Stimulated activated naive CD4-positive, alpha-beta T cell treated with Interleukin-2 at 50 U/mL for 16 hours (primary cell): ENCODE measurements at places on chromosomes 2 and 18.

DNA sequence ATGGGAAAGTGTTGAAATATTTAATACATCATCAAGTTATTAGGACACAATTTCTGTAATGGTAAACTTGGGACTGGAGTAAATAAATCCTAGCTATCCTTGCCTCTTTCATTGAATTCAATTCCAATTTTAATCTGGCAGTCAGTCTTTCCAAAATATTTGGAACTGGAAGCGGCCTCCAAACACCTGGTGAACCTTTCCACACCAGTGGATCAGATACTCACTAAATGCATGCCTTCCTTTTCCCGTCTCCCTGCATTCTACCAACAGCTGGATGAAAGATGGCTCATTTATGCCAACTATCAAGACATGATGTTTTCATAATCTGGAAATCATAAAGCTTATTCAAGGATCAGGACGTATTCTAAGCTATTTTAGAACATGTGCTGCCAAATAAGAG, 488.2 kb upstream of the SPHKAP start:
- DNase-seq: no peak

- no peak for DNase-seq
Observed at GRCh38 chr2:222884114-222884771, 23.4 kb downstream of the ACSL3 start.

- DNase-seq: no peak
Observed at GRCh38 chr2:69567157-69567908, 76.2 kb downstream of the AAK1 start.

DNA sequence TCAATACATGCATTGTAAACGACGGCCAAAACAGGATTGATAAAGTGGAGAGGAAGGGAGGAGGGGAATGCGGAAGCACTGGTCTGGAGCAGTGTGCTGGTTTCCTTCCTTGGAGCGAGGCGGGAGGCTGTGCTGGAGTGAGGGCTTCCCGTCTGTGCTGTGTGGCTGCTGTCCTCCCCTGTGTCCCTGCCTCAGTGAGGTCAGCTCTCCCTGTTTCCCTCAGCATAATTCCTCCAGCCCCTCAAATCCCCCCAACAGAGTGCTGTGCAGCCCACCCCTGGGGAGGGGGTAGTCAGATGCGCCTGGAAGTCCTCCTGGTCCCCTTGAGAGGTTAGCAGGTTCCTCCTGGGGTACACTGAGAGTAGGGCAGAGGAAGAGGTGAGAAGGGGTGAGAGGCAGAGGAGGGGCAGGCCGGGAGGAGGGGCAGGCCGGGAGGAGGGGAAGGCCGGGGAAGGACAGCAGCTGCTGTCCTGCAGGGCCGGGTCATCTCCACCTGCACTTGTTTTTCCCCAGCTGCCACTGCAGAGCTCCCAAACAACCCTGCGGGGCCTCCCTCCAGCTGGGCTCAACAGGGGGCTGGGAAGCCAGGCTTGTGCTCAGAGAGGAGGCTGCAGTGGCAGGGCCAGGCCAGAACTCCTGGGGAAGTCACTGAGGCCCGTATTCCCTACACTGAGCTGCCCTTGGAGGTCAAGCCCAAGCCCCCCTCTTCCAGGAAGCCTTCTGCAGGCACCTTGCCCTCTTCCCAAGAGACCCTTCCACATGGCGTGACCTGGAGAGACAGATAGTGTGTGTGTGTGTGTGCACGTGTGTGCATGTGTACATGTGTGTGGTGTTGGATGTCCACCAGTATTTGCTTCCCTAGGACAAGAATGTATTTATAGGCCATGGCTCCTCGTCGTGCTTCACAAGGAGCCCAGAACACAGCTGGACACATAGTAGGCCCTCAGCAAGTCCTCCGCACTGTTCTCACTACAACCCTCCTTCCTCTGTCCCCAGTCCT, 13.2 kb upstream of the ATP6V1B1 start:
- DNase-seq: no peak

DNA sequence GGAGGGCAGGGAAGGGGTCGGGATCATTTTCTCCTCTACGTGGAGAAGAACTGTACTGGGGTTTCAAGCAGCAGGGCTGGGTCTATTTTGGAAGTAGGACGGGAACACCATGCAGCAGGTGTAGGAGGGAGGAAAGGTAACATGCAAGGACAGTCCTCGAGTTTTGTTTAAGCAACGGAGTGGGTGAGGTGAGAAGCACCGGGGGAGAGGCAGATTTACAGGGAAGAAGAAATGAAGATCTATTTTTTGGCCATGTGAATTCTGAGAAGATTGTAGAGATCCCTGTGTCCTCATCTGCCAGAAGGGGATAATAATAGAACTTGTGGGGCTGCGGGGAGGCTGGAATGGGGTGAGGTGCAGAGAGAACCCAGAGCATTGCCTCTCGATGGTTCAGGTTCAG, 85.6 kb downstream of the INPP5D start:
- no peak for DNase-seq

GRCh38 chr2:235607546-235608199, 113.8 kb downstream of the AGAP1 start:
- DNase-seq: no peak

DNA sequence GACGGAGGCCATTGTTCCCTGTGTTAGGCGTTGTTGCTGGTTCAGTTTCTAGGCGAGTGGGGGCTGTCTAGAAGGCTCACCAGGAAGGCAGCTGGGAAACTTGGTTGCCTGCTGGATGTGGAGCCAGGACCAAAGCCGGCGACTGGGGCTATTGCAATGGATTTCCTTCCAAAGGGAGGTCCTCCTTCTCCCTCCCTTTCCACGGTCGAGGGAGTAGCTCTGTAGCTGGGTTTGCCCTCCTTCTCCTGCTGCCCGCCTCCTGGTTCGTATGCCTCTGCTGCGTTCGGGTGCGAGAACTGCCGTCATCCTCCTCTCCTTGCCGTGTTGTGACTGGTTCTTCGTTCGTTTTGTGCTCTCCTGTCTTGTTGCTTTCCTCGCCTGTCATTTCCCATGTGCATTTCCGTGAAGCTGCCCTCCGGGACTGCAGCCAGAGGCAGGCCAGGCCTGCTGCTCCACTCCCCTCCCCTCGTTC, 203.4 kb downstream of the NEDD4L start:
- DNase-seq: no peak

GRCh38 chr2:69012310-69013141, 453 bp upstream of the ANTXR1 start:
- no peak for DNase-seq

- DNase-seq: no peak
Observed at GRCh38 chr2:156473445-156473844, 37.3 kb downstream of the GPD2 start.

GRCh38 chr18:59123588-59124369, 15.9 kb upstream of the SEC11C start:
- DNase-seq: no peak

DNA sequence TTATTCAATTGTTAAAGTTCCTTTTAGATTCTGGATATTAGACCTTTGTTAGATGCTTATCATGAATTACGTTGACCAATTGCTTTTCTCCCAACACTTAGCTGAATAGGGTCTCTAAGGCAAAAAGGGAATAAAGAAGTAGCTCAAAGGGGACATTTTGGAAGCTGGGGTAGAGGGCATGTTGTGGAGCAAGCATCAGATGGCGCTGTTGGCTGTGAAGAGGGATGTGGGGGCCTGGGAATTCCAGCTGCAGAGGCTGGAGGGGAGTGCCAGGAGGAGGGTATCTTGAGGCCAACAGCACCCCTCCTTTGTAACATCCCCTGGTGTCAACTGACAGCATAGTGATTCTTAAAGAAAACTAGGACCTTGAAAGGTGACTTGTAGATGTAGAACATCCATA, 198.2 kb downstream of the ADCYAP1 start:
- DNase-seq: no peak

DNA sequence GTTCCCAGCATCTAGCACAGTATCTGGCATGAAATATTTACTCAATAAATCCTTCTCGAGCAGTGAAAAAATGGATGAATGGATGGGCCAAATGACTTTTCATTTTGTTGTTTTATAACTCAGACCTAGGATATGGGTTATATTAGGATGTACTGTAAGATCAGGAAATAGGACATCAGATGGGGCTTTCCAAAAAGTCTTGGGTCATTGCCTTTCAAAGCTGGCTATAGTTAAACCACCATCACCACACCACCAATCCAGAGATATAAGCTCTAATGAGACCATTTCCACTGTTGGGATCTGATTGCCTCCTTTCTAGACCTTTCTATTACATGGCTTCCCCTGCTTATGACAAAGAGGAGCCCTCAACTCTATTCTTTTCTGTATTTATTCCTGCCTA, 525.0 kb upstream of the TCF4 start:
- DNase-seq: no peak

GRCh38 chr2:159232456-159233170, 53.9 kb downstream of the WDSUB1 start:
- no peak for DNase-seq

GRCh38 chr2:239215136-239215925, 185.5 kb downstream of the HDAC4 start:
- no peak for DNase-seq

- DNase-seq: peak; percentile 1
Observed at GRCh38 chr2:220935789-220936321, 636.2 kb downstream of the EPHA4 start.

- no peak for DNase-seq
Observed at GRCh38 chr18:23085066-23085465, 50.2 kb upstream of the CABLES1 start.

- no peak for DNase-seq
Observed at GRCh38 chr2:133389569-133389968, 178.7 kb downstream of the NCKAP5 start.

- no peak for DNase-seq
Observed at GRCh38 chr2:98750593-98751282, 19.8 kb upstream of the MGAT4A start.

DNA sequence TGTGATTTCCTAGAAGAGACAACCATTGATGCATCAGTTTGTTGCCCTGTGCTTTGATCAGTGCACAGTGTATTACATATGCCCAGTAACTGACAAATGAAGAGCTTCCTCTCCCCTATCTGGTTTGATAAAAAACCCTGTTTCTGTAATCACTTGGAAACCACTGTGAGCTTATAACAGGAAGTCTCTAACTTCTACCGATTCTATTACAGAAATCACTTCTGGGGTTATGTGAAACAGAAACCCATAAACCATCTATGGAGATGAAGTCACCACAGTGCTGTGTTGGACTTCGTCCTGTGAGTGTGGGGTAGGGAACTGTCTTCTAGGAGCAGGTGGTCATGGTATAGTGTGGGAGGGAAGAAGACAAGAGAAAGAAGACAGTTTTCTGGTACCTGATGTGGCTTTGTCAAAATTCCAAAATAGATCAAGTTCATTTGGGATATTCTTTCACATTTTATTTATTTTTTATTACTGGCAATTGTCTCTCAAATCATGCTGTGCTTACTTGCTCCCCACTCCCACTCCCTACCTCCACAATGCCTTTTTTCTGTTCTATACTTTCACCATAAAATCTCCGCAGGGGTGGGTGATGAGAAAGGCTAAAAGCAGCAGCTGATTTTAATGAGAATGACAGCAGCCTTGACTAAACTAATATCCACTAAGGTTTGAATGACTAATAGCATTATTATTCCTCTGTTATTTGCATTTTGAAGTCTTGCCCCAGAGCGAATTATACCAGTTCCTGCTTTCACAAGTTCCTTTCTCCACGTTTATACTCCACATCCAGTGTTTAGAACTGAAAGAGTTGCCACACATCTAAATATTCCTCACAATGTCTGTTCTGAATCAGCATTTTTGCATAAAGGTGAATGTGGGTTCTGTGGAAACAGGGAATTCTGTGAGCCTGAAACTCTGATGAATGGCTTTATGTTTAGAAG, 41.7 kb upstream of the RND3 start:
- DNase-seq: no peak

- DNase-seq: no peak
Observed at GRCh38 chr2:173493874-173494273, 139.2 kb downstream of the CDCA7 start.

GRCh38 chr2:239003624-239004273, 155.9 kb downstream of the TWIST2 start:
- no peak for DNase-seq

DNA sequence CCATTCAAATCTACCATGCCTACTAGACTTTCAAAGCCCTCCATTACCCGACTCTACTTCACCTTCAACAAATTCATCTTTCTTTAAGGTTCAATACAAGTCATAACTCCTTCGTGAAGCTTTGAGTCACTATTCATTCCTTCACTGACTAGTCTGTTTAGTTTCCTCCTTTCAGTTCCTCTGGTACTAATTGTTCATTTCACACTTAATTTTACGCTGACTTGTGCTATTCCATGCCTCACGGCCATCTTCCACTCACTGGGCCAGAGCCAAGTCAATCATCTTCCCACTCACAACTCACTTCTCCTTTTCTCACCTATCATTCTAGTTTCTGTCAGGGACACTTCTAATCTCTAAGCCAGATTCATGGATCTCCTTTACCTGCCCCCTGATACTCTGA, 136.2 kb downstream of the MTX2 start:
- DNase-seq: no peak

GRCh38 chr18:48580066-48580465, 41.2 kb downstream of the CTIF start:
- no peak for DNase-seq

DNA sequence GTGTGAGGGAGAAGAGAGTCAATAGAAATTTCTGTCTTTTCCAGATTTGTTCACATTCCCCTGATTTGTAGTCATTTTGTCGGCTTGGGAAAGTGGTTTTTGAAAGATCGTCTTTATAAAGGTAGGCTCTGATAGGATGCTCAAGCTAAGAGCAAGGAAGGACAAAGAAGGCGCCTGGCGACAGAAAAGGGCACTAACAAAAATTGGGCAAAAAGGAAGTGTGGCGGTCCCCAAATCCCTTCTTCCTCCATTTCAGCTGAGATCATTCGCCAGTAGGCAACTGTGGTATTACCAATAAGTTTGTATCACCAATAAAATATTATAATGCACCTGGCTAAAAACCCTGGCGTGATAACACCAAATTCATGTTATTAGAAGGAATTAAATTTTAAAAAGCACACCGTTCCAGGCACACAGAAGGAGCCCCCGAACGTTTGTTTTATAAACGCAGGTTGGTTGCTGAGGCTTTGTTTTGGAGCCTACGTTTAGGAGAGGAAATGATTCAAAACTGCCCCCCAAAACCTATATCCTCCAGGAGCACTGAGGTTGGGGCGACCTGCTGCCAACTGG, 756 bp upstream of the PTPN4 start:
- DNase-seq: no peak

GRCh38 chr2:8633735-8634313, 48.0 kb upstream of the ID2 start:
- DNase-seq: no peak

- no peak for DNase-seq
Observed at GRCh38 chr2:86271248-86271647, 66.2 kb downstream of the REEP1 start.

DNA sequence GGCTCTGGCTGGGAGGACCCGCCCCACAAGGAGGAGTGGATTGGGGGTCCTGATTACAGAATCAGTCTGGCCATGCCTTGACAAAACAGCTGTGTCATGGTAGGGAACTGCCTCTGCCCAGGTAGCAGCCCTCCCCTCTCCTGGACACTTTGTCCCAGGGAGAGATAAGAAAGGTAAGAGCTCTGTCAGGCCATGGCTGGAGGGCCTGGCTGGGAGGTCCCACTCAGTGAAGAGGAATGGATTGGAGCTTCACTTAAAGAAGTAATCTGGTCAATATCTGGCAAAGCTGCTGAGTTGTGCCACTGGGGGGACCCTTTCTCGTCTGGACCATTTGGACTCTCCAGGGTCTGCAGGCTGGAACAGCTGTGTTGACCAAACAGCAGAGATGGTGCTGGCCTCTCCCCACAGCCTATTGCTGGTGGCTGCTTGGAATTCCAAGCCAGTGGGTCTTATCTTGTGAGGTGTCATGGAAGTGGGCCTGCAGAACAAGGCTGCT, 75.4 kb downstream of the EPC2 start:
- DNase-seq: no peak
